ENCODE measurements at places on chromosomes 2 and 18.

- DNase-seq: no peak
These were observed 3.6 kb upstream of the PHLPP1 start for GRCh38 chr18:62711781-62712180.

DNA sequence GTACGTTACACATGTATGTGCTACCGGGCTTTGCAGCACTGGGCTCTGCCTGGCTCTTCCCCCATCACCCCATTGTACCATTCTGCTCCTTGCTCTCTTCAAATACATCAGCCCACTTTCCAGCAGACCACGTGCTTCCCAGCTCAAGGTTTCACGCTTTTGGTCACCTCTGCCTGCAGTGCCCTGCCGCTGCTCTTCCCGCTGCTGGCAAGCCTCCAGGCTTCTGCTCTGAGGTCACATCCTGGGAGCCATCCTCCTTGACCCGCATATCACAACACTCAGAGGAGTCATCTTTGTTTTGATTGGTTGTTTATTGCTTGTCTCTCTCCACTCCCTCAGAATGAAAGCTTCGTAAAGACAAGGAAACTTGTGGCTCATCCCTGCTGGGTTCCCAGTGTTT lies 34.1 kb downstream of the KIF5C start:
- DNase-seq: no peak

DNA sequence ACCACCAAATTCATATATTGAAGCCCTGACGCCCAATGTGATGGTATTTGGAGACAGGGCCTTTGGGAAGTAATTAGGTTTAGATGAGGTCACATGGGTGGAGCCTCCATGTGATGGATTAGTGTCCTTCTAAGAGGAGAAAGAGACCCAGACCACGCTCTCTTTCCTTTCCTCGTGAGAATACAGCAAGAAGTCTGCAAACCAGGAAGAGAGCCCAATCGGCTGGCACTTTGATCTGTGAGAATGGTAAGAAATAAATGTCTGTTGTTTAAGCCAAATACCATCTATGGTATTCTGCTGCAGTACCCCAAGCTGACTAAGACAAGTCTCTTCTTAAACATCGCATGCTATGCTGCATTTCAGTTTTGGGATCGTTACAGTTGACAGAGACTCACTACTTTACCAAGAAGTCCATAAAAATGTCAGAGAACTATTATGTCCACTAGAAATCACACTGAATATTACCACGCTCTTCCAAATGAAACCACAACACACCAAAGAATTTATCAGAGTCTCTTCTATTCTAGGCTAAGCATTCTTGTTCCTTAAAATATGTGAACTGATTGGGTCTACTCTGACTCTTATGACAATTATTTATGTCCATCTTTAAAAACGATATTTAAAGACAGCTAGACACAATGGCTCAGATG lies 48.5 kb downstream of the LPIN2 start:
- no peak for DNase-seq

GRCh38 chr18:634551-635045 lies 22.9 kb upstream of the TYMS start:
- no peak for DNase-seq

DNA sequence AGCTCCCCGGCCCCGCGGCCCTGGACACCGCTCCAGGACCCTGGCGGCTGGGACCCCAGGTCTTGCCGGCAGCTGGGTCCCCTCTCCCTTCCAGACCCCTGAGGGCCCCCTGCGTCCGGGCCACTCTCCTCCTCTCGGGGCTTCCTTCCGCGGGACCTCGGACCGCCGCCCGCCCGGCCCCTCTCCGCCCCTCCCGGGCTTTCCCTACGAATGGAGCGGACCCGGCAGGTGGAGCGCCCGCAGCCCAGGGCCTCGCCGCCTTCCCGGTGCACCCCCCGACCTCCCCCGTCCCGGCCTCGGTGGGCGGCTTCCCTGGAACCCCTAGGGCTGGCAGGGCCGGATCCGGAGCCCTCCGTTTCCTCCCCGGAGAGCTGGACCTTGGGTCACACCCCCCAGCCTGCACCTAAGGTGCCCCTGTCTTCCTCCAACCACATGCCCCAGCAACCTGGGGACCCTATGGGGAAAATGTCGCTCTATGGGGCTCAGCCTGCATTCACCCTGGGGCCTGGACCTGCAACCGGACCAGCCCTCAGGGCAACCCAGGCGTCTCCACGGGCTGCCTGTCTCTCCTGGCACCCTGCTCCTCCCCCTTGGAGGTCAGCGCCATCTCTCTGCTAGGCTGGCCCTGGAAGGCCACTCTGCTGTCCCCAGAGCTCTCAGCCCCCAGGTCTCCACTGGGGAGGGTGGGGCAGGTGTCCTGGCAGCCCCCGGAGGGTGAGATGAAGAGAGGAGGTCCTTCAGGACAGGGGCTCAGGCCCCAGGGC lies 730 bp downstream of the B3GNT7 start:
- no peak for DNase-seq

GRCh38 chr2:67566958-67567635 lies 170.0 kb downstream of the ETAA1 start:
- peak; percentile 25 for DNase-seq

- DNase-seq: peak; percentile 4
These were observed 59.9 kb upstream of the CERS6 start for GRCh38 chr2:168396131-168396530.

DNA sequence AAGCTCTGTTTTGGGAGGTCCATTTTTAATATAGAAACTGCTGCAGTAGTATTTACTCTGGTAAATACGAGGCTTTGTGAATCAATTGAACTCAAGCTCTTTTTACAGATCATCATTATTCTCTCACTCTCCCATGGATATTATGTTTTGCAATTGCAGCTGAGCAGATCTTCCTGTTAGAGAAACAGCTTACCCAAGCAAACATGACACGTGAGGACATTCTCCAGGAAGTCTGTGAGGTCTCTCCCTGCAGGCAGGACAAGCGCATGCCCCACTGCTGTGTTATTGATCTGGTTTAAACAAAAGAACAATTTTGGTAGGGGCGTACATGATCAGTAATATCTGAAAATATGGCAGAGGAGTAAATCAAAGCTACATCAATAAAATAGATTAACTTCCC lies 72.1 kb downstream of the COL6A3 start:
- peak; percentile 52 for DNase-seq

DNA sequence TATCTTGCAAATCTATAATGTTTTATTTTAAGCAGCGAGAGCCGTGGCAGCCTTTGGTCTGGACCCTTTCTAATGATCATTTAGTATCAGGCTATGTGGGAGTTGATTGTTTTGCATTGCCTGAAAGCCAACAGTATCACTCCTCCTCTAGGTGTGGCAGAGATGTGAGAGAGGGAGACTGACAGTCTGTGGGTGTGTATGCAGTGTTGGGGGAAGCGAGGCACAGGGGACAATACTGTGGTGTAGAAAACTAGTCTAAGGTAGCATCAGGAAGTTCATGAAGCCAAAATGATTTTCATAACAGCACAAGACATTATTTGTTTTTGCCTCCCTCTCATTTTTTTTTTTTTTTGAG lies 13.4 kb upstream of the IL37 start:
- no peak for DNase-seq

DNA sequence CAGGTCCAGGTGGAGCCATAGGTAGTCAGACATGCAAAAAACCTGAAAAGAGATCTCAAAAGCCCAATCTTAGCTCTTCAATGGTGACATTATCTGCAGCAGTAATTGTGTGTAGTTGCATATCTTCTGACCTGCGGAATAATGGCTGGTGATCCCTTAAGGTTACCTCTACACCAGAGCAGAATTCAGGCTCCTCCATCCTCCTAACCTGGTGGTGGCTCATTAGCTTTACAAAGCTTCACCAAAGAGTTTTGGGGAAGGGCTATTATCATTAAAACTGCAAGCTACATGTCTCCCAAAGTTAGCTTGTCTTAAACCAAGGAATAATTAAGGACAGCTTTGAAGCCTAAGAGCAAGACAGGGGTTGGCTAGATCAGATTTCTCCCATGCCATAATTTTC lies 42.6 kb upstream of the CHST9 start:
- no peak for DNase-seq

- no peak for DNase-seq
These were observed 11.9 kb downstream of the ELP2 start for GRCh38 chr18:36141576-36141975.
